ENCODE measurements at places on chromosomes 13 and 19.

DNA sequence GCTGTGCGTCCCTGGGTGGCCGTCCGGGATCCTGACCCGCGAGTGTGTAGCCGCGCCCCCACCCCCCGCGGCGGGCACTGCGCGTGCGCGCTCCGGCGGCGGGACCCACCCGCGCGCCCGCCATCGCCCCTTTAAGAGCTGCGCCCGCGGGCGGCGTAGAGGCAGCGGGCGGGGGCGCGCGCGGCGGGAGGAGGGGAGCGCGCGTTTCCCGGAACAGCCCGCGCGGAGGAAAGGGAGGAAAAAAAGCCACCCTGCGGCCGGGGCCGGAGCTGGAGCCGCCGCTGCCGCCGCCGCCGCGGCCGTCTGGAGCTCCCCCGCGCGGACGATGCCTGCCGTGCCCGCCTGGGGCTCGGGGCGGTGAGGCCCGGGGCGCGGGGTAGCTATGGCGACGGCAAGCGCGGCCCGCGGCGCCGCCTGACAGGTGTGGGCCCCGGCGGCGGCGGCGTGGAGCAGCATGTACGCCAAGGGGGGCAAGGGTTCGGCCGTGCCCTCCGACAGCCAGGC lies at the start of gene SSBP4:
SSBP4 (plus strand) TSS at position 204 of the 504 bp plus-strand sequence; CDS start at position 455, 251 bp downstream.
- peak; percentile 83 for DNase-seq

GRCh38 chr19:15253061-15253460 lies 20.8 kb upstream of the EPHX3 start:
- no peak for DNase-seq

- DNase-seq, result peak; percentile 87
These were observed 33.4 kb downstream of the ZNF45 start for GRCh38 chr19:43901395-43902390.

- DNase-seq, result no peak
These were observed at the start of gene MYBPC2 for GRCh38 chr19:50432221-50433028. Gene MYBPC2 (plus strand): TSS chr19:50432892. CDS start chr19:50432954, 62 bp downstream.

- DNase-seq, result no peak
These were observed 2.3 kb upstream of the GPR12 start for GRCh38 chr13:26762745-26763345.

GRCh38 chr13:35945368-35945767 lies 185.8 kb downstream of the DCLK1 start:
- DNase-seq, result no peak

GRCh38 chr19:19471682-19472081 lies 43.7 kb downstream of the TSSK6 start:
- no peak for DNase-seq

DNA sequence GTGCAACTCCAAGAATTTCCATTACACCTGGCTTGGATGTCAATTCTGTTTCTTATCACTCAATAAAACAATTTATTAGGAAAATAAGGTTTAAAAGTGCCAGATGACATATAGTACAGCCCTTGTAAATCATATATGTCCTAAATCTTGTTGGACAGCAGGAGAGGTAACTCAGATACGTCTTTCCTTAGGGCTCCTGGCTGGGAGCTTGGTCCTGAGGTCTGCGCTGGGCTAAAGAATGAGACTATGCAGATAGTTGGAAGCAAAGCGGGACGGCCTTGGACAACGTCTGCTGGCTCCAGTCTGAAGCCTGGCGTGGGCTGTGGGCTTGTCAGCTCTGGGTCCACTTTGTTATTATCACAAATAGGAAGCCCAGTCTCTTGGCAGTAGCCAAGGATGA lies 377.0 kb downstream of the DLEU7 start:
- DNase-seq, result no peak

- no peak for DNase-seq
These were observed 21.5 kb downstream of the ELL start for GRCh38 chr19:18500376-18500775.
